ENCODE measurements at places on chromosomes 6 and 20.
A peak's percentile ranks its signal among the peaks of the same experiment; 100 is the strongest.

- DNase-seq, result no peak
Observed at GRCh38 chr20:40370800-40371199, 318.2 kb downstream of the MAFB start.

DNA sequence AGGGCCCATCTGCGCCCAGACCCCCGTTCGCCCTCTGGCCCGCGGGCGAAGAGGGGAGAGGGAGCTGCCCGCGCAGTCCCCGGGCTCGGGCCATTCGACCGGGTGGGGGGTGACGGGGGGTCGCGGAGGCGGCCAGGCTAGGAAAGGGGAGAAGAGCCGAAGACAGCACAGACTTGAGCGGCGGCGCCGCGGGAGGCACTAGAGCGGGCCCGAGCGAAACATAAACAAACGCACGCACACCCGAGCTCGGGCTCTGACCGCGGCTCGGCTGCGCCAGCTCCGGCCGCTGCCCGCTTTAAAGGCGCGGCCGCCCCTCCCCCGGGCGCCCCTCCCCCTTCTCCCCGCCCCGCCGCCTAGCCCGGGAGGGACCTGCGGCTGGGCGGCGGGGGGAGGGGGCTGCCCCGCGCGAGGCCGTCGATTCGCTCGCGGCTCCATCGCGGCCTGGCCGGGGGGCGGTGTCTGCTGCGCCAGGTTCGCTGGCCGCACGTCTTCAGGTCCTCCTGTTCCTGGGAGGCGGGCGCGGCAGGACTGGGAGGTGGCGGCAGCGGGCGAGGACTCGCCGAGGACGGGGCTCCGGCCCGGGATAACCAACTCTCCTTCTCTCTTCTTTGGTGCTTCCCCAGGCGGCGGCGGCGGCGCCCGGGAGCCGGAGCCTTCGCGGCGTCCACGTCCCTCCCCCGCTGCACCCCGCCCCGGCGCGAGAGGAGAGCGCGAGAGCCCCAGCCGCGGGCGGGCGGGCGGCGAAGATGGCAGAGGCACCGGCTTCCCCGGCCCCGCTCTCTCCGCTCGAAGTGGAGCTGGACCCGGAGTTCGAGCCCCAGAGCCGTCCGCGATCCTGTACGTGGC is at the start of gene FOXO3:
Gene FOXO3 (plus strand): TSS at position 455 of the 846 bp plus-strand sequence. CDS start 292 bp downstream, at position 747.
- DNase-seq, result peak; percentile 91

- no peak for DNase-seq
Observed at GRCh38 chr6:20700375-20700774, 166.1 kb downstream of the CDKAL1 start.

GRCh38 chr6:79246891-79247290 is 12.4 kb upstream of the HMGN3 start:
- DNase-seq, result no peak

GRCh38 chr6:160457823-160458222 is 109.6 kb downstream of the SLC22A3 start:
- DNase-seq, result no peak

- DNase-seq, result no peak
Observed at GRCh38 chr6:110699780-110700179, 115.5 kb downstream of the CDK19 start.

- no peak for DNase-seq
Observed at GRCh38 chr6:88982720-88983119, 19.3 kb upstream of the RNGTT start.

DNA sequence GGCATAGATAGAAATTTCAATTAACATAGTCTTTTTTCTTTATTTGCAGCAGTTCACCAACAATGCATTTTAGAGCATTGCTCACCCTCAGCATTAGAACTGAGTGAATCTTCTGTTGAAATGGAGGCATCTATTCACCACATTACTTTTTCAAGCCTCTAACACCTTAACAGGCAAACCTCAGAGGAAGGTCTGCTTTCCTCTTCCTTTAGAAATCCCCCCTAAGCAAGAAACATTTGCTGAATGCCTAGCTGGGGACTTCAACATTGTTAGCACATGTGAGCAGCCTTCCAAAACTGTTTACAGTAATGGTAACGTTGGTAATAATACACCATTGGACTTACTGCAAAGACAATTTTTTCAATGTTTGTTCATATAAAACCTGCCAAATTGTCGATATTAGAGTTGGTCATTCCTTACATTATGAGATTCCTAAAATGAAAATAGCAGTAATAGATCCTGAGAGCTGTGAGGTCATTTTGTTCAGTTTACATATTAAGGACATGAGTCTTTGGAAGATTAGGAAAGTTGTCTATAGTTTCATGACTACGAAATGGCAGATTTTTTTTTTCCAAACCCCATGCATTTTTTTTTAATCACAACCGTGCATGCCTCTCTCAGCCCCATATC is 20.6 kb upstream of the AKIRIN2 start:
- no peak for DNase-seq

- no peak for DNase-seq
Observed at GRCh38 chr6:36124881-36125280, 5.4 kb upstream of the MAPK13 start.

DNA sequence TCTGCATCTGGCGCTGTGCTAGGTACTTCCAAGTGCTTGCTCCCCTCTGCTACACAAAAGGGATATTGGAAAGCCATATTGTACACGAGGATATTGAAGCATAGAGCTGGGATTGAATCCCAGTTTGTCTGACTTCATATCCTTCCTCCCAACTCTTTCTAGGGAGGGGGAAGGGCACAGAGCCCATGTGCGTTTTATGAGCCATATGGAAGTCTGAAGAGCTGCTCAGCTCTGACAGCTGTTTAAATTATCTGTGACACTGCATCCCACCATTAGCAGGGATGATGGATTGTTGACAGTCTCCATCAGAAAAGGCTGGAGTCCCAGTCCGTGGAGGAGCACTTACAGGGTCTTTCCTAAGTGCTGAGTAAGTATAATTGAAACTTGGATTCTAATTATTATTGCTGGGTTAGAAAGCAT is 18.4 kb downstream of the TIAM2 start:
- no peak for DNase-seq

DNA sequence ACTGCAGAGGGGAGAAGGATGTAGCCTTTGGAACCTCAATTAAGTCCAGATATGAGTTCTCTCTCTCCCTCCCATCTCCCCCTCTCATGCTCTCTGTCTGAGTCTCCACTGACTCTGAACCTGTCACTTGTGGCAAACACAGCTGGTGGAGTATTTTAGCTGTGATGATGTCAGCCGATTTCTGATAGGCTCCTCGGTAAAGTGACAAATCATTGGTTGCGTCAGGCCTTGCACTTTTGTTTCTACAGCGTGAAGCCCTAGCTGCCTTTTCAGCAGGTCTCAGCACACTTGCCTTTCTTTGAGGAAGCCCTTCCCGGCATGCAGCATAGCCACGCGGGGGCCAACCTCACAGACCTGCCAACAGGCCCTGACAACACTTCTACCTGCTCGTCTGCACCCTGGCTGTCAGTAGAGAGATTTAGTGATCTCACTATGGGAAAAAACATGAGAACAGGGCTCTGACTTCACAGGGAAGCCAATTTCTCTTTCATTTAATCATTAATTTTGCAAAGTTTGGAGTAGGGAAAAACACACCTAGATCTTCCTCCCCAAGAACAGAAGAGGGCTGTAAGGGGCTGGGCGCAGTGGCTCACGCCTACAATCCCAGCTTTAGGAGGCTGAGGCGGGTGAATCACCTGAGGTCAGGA is 84.4 kb downstream of the GMPR start:
- DNase-seq, result peak; percentile 39

DNA sequence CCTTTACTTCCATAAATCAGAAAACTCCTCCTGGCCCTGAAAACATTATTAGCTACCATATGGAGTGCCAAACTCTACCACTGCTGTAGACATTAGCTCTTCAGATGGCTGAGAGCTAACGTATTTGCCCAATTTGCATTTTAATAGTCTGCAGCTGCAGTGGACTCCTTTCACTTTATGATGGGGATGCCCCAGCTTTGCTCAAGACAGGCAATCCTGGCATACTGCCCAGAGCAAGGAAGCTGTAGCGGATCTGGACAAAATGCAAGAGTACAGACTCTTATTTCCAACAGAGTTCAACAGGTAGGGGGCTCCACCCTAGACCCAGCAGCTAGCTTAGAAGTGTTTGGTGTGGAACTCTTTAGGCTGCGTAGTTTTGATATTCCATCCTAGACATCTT is 246.7 kb downstream of the FOXC1 start:
- no peak for DNase-seq

DNA sequence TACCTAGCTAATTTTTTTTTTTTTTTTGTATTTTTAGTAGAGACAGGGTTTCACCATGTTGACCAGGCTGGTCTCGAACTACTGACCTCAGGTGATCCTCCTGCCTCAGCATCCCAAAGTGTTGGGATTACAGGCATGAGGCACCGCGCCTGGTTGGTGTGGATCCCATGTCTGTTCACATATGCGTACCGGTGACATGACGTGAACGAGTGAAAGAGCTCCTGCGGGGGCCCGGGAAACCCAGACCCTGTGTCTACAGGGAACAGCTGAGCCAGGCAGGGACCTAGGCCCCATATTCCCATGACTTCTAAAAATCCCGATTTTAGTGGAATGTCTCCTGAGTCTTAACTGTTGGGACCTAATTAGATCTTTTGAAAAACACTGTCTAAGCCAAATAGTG is 33.1 kb downstream of the VSTM2L start:
- DNase-seq, result no peak

DNA sequence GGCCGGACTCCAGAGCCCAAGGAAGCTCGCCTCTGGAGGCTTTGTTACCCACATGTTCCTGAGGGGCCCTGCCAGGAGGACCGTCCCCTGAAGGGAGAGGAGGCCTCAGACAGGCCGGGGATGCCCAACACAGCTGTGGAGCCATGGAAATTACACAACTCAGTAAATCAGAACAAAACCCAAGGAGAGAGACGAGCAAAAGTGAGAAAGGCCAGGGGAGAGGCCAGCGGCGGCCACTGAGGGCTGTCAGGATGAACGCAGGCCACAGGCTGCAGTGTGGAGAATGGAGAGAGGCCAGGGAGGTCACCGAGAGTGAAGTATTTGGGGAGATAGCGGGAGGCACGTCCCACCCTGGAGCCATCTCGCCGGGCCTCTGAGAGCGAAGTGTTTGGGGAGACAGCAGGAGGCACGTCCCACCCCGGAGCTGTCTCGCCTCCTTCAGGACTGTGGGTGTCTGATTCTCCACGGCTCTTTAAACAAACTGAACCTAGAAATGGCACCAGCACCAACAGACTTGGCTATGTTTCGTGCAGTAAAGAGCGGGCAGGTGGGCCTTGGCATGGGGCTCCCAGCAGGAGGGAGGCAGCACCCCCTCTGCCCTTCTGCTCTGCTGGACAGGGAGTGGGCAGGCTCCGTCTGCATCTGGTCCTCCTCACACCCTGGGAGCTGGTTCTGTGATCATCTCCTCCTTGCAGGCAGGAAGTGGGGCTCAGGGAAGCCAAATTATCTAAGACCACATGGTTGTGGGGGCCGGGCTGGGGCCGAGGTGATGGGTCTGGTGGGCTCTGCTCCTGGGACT is 91.0 kb downstream of the YTHDF1 start:
- DNase-seq, result no peak

DNA sequence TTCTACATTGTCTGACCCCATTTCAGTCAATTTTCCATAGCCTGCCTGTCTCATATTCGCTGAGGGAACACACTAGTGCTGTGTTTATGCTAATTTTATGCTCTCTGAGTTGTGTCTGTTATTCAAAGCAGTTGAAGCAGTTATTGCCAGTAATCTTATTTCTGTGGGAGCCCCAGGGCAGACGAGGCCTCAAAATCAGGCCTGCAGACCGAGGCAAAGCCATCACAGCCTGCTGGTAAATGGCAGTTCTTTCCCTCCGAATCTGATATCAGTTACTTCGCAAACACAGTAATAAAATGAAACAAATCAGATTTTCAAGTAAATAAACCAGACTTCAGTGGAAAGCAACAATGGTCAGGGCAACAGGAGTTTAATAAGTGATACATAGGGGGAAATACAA is 508.4 kb downstream of the PKHD1 start:
- DNase-seq, result no peak

DNA sequence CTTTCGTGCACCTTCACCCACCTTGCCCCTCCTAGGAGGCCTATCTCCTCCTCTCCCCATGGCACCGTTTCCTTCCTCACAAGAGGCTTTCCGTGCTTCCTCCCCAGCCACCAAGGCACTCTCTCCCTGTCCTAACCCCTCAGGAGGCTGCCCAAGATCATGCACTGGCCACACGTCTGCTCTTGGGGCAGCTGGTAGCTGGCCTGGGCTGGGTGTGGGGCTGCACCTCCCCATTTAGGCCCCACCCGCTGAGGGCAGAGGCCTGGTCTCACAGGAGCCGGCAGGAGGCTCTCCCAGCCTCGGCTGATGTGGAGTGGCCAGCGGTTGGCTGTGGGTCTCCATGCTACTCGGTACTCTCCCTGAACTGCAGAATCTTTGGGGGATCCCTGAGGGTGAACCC is 13.6 kb downstream of the NOL4L start:
- DNase-seq, result no peak

DNA sequence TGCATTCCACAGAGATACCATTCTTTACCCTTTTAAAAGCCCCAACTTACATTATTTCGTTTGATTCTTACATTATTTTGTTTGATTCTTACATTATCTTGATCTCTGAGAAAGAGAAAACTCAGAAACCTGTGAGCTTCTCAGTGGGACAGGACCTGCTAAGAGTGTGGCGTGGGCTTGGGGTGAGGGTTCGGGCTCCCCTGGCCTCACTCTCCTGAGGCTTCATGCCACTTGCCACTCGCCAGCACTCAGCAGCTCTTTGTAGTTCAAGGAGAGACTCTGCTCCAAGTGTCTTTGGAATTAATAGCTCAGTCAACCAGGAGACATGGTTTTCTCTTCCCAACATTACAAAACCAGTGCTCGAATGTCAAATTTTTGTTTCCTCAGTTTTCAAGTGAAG is 132.4 kb upstream of the RGS17 start:
- DNase-seq, result no peak

GRCh38 chr6:15411766-15412165 is 165.9 kb downstream of the JARID2 start:
- no peak for DNase-seq

- no peak for DNase-seq
Observed at GRCh38 chr20:23143986-23144690, 58.0 kb upstream of the CD93 start.

- no peak for DNase-seq
Observed at GRCh38 chr6:157763129-157763903, 59.7 kb upstream of the SNX9 start.

- DNase-seq, result no peak
Observed at GRCh38 chr6:160667639-160668481, 3.8 kb upstream of the LPA start.

DNA sequence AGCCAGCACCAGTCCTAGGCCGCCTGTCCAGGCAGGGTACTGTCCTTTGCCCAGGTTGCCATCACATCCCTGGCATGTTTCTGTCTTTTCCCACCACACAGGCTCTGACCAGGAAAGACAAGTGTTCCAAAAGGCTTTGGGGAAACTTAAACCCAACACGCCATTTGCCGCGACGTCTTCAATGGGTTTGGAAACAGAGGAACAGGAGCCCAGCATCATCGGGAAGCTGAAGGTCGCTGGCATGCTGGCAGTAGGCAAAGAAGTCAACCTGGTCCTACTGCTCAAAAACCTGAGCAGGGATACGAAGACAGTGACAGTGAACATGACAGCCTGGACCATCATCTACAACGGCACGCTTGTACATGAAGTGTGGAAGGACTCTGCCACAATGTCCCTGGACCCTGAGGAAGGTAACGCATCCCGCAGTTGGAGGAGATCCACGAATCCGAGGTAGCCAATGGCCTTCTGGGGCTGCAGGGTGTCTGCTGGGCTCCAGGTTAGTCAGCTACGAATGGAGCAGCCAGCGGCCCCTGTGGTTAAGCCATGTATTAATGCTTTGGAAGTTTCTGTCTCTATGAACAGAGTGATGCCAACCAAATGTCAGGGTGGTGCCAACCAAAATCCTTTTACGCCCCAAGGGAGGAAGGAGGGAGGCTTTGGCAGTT is 36.2 kb downstream of the TGM3 start:
- no peak for DNase-seq
